Mesendoderm (in vitro differentiated cells): ENCODE measurements at places on chromosomes 13 and 19.
A peak's percentile ranks its signal among the peaks of the same experiment; 100 is the strongest.

GRCh38 chr19:4009990-4010807 lies 2.7 kb downstream of the PIAS4 start:
- DNase-seq = no peak

- peak; percentile 90 for DNase-seq
Observed at GRCh38 chr19:35644987-35645679, 3.0 kb upstream of the COX6B1 start.

GRCh38 chr13:27405546-27406134 lies 18.8 kb upstream of the GTF3A start:
- DNase-seq = no peak

GRCh38 chr13:79684371-79684770 lies 203.4 kb downstream of the NDFIP2 start:
- no peak for DNase-seq

DNA sequence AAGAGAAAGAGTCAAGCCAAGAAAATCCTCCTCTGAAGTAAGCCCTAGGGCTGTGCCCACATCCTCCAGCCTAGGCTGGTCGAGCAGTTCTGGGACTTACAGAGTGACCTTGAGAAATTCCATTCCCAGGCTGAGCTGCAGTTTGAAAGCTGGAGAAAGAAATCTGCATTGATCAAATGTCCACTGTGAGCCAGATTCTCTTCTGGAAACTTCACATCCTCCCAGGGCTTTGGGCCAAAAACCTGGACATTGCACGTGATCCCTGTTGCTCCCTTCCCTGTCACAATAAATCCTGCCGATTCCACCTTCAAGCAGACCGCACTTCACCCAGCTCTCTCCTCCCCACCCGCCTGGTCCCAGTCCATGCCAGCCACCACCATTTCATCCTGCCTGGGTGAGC lies 15.7 kb downstream of the TMEM143 start:
- DNase-seq = no peak

DNA sequence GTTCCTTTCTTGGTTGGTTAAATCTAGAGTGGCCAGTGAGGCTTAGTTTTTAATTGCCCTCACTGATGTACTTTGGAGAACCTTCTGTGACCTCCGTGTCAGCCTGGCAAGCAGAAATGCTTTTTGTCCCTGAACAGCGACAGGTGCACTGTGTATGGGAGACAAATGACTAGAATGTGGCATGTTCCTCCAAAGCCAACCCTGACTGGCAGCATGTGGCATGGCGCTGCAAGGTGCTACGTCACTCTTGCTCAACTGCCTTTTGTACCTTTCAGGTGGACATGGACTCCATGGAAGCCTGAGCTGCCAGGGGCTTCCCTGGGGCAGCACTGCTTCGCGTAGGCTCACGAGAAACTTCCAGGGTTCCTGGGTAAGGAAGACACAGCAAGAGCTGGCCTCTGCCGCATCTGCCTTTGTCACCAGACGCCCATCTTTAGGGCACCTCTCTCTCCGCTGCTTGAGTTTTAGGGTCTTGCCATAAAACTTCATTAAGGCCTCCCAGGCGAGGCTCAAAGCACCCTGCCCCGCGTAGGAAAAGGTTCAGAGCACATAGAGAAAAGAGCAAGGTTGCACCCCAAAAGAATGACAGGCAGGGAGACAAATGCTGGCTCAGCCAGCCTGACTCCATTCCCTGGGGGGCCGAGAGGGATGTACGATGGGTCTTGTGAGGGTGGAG lies 167.1 kb upstream of the SOX1 start:
- DNase-seq = no peak

DNA sequence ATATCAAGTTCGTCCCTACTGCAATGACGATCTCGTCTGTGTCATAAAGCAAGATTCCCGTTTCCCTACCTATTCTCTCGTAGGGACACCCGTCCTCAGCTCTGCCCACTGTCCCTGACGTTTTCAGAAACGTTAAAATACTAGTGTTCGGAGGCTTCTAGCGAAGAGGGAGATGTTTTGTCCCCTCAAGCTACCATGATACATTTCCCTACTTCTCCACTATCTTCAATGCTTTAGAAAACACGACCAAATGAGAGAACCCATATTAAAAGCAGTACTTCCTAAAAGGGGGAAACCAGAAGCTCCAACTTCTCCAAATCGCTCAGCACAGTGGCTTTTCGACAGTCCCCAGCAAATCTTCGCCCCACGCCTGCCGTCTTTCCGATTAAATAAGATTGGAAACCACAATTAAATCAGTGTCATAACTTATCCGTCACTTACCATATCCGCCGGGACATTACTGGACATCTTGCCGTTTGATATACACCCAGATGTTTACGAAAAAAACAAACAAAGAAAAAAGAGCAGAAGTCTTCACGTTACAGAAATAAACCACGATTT lies 1.3 kb downstream of the UBL3 start:
- DNase-seq = peak; percentile 46

DNA sequence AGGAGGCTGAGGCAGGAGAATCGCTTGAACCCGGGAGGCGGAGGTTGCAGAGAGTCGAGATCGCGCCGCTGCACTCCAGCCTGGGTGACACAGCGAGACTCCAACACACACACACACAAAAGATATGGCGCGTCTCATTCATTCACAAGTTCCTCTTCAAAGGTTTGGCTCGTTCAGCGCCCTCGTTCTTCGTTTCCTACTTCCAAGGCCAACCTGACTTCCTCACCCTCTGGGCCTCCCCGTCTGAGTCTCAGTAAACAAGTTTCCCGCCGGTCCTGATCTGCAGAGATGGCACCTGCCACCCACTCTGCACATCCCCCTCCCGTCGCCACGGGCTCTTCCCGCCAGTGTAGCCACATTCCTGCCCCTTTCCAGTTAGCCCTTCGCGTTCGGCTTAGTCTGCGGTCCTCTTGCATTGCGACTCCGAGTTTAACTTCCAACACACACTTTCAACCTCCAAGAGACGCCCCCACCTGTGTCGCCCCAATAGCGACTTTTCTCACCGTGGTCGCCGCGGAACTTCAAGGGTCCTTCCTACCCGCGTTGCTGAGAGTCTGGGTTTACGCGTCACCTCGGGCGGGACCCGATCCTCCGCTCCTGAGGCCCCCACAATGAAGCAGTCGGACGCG lies 1.3 kb upstream of the BSG start:
- DNase-seq = peak; percentile 74

- DNase-seq = no peak
Observed at GRCh38 chr19:19537075-19538048, 703 bp upstream of the CILP2 start.

DNA sequence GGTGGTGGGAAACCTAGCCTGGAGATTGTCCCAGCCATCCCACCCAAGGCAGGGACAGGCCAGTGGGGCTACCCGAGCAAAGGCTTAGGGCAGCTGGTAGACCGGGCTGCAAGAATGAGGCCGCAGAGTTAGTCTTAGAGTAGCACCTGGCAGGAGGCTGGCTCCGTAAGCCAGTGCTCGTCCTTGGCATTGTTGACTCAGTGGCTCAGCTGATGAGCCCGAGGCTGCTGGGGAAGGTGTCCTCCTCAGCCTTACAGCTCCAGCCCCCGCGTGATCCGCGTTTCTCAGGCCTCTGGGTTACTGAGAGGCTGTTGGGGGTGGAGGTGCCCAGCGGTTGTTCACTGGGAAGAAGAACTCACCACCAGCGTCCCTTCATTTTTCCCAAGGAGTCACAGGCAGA lies 24.7 kb downstream of the PPP1R37 start:
- no peak for DNase-seq

DNA sequence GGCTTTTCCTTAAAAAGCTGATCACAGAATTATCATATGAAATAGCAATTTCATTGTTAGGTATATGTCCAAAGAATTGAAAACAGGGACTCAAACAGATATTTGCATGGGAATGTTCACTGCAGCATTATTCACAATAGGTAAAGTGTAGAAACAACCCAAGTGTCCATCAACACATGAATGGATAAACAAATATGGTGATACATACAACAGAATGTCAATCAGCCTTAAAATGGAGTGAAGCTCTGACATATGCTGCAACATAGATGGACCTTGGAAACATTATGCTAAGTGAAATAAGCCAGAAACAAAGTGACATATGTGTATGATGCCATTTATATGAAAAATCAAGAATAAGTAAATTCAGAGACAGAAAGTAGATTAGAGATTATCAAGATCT lies 6.1 kb upstream of the CEACAM1 start:
- no peak for DNase-seq

DNA sequence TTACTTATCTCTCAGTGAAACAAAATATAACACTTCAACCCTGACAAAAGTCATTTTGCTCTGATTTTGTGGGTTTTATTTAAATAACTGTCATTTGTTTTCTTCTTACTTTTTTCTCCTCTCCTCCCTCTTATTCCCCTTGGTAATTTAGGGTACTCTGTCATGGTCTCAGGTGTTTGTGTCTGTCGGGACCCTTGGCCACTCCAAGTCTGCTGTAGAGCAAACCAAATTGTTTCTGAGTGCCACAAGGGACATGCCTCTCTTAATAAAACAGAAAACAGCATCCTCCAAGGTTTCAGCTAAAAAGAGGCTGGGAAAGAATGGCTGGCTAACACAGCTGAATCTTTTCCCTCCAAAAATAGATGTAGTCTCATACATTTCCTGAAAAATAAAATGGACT lies 573.1 kb upstream of the KLF12 start:
- no peak for DNase-seq

DNA sequence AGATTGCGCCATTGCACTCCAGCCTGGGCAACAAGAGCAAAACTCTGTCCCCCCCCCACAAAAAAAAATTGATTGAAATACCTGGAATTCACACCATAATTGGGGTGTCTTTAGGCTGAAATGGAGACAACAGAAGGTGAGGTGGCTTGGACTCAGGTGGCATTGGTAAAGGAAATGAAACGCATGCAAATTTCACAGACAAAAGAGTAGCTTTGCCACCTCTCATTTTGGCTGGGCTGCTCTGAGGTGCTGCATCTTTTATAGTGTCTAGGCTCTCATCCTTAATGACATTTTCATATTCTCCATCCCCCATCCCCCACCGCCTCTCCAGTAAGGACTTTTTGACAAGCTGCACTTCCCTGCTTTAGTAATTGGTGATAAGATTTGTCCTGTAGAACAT lies 6.9 kb downstream of the UBE2L5 start:
- no peak for DNase-seq

GRCh38 chr13:77516342-77516789 lies 19.1 kb upstream of the SCEL start:
- DNase-seq = no peak

DNA sequence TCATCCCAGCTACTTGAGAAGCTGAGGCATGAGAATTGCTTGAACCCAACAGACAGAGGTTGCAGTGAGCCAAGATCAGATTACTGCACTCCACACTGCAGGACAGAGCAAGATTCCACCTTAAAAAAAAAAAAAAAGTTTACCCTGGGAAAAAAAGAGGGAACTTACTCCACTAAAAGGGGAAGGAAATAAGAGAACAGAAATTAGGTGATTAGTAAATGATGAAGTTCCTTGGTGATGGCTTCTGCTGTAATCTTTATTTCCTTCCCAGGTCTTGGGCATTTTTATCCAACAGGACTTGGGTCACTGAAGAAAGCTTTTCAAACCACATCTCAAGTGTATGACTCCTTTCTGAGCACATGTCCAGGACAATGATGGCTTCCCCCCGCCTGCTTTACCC lies 9.3 kb downstream of the ZNF780A start:
- DNase-seq = no peak

- no peak for DNase-seq
Observed at GRCh38 chr19:9981406-9982260, 28.7 kb downstream of the COL5A3 start.

GRCh38 chr13:51659276-51660127 lies 75.2 kb downstream of the WDFY2 start:
- DNase-seq = no peak

- DNase-seq = peak; percentile 57
Observed at GRCh38 chr19:4537953-4538600, 1.8 kb downstream of the LRG1 start.

DNA sequence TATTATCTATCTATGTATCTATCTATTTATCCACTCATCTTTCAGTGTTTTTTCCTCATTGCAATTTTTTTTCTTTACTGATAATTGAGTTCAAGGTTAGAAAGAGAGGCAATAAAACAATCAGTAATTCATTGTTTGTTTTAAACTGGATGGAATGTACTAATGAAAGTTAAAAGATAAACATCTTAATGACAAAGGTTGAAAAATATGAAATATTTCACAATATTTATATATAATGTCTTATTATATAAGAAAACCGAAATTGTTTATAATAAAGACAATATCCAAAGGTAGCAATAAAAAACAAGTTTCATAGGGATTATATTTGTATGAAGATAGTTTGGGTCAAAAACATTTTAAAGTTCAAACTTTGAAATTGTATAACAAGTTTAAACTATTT lies 1015.5 kb upstream of the MIR17HG start:
- no peak for DNase-seq

- peak; percentile 22 for DNase-seq
Observed at GRCh38 chr19:15025217-15025616, 24.1 kb upstream of the CASP14 start.

GRCh38 chr19:1789261-1790041 lies 22.6 kb downstream of the ATP8B3 start:
- DNase-seq = no peak
